ENCODE measurements at places on chromosomes 6 and 20.
A peak's percentile ranks its signal among the peaks of the same experiment; 100 is the strongest.

DNA sequence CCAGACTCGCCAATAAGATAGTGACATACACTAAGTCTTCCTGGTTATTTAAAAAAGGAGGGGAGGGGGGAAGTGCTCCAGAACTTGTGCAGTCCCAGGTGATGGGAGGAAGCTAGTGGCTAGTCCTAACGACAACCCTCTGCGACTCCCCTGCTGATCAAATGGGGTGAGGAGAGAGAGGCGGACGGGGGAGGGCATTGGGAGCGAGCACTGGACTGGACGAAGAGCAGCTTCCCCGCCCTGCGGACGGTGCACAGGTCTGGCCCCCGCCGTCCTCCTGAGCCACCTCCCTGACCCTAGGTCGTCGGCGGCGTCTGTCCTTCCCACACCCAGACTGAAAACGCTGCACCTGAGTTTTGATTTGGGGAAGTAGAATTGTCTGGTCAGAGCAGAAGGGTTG lies 2.2 kb upstream of the OLIG3 start:
- DNase-seq = no peak

GRCh38 chr20:24990810-24991252 lies 1.7 kb downstream of the APMAP start:
- DNase-seq = no peak

GRCh38 chr6:110965629-110966229 lies 7.2 kb downstream of the GTF3C6 start:
- no peak for DNase-seq

DNA sequence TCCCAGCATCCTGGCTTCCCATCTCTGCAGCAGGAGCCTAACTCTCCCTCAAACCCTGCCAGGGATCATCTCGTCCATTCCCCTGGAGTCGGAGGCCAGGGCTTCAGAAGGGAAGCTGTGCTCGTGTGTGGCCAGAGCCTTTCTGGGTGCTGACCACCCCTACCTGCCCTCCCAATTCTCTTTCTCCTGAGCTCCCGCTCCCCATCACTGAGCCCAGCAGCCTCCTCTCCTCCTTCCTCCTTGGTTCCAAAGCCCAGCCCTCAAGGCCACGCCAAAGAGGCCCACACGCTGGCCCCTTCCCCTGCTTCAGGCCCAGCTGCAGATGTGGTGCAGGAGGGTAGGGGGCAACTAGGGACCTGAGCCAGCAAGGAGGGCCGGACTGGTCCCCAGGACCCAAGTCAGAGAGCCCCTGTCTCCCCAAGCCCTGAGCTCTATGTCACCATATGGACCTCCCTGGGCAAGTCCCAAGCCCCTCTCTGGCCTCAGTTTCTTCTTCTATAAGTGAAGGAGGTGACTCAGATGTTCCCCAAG lies 1.3 kb downstream of the FAM83C start:
- no peak for DNase-seq

DNA sequence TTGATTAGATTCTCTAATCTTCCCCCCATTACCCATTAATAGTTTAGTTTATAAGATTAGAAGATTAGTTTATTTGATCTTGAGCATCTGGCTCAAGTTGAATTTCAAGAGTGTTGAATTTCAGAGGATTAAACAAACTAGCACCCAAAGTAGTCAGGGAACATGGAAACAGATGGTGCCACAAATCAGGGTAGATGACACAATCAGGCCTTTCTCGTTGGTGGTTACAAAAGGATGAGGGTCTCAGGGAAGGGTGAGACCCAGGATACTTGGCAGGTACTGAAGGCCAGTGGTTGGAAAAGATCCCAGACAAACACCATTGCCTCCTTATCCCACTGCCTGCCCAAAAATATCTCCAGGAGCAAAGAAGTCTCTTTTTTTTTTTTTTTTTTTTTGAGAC lies 29.5 kb upstream of the ADGRF1 start:
- DNase-seq = no peak

- no peak for DNase-seq
Measured at GRCh38 chr20:44448753-44449546, 26.7 kb upstream of the TTPAL start.

DNA sequence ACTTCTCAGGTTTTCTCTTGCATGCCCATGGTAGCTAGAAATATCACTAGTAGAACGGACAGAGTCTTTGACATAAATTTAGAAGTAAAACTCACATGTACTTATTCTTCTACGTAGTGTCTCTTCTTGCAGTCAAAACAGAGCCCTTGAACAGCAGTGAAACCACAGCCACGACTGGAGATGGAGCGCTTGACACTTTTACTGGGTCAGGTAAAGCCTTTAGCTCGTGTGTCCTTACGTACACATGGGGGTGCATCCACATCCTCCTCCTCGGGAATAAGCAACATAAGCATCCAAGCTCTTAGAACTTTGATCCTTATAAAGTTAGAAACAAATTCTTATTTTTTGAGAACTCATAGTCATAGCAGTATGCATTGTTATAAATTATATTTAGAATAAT lies 215.3 kb downstream of the EYA4 start:
- no peak for DNase-seq

DNA sequence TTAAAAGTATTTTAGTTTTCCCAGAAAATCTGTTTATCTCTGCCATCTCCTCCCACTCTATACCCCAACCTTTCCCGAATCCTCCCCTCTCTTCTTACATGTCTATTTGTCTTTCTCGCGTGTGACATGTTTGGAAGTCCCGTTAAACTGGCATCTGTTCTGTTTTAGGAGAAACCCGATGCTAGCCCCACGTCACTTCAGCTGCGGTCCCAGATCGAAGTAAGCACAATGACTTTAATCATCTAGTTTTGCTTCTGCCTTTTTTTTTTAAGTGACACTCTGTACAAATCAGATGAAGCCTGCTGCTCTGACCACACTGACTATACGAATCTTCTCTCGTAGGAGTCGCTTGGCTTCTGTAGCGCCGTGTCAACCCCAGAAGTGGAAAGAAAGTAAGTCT lies 97.4 kb downstream of the SASH1 start:
- DNase-seq = no peak

DNA sequence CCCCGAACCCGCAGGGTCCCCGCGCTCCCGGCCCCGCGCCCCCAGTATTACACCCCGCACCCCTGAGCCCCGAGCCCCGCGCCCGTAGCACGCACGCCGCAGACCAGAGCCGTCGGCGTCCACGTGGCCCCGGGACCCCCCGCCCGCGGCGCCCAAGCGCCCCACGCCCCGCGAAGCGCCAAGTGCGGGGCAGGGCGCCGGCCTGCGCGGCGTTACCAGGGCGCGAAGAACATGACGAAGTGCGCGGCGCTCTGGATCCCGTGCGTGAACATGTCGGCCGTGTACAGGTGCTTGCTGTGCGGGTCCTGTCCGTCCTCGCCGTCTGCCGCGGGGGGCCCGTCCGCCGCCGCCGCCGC lies 312 bp downstream of the TXNDC5 start:
- no peak for DNase-seq

GRCh38 chr6:85346196-85346595 lies 103.7 kb upstream of the NT5E start:
- DNase-seq = no peak

- DNase-seq = no peak
Measured at GRCh38 chr6:44468835-44469234, 81.3 kb downstream of the CDC5L start.

- no peak for DNase-seq
Measured at GRCh38 chr20:24959591-24960301, 10.7 kb downstream of the CST7 start.

DNA sequence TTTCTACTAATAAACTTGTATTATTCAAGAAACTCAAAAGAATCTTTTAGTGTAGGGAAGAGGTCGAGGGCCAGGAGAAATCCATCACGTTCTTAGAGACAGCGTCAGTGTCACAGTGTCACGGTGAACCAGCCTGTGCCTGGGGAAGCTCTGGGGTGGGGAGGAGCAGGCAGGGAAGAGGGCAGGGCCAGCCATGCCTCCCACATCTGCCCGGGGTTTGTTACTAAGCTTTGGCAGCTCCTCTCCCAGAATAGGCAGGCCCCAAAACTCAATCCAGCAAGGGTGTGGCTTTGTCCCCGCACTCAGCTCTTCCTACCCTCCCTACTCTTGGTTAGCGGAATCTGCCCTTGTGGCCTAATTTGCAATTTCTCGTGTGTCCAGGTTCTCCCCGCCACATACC lies 72.9 kb downstream of the TCP11 start:
- DNase-seq = no peak

- DNase-seq = no peak
Measured at GRCh38 chr6:45527210-45527609, 149.5 kb upstream of the SUPT3H start.

GRCh38 chr20:25017257-25017803 lies 24.8 kb upstream of the APMAP start:
- DNase-seq = no peak

DNA sequence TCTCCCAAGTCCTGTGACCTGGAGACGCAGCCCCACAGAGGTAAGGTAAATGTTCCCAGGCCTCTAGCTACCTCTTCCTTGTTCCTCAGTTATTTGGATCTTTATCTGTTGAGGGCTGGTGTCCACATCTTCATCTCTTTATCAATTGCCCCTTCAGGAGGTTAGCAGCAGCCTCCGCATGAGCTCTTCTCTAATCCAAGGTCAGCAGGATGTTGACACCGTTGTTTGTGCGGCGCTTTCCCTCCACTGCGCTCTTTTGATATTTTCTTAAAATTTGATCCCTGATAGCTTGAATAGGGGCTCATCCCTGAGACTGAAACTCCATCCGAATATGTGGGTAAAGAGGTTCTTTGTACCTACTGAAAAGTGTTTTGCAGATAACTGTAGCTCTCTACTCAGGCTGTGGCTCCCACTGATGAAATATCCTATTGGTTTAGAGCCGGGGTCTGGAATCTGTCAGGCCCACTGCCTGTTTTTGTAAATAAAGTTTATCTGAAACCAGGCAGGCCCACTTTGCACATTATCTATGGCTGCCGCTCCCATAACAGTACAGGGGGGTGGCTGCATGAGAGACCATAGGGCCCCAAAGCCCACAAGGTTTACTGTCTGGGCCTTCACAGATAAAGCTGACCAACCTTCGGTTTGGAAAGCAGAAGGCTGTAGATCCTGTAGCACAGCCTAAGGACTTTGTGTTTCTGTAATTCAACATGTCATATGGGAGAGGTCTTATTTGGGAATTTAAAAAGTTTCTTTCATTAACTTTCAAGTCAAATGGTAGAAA lies 362.6 kb downstream of the QKI start:
- DNase-seq = no peak

- DNase-seq = no peak
Measured at GRCh38 chr6:8574311-8574710, 139.0 kb upstream of the SLC35B3 start.

- peak; percentile 9 for DNase-seq
Measured at GRCh38 chr6:53263917-53264316, 84.8 kb downstream of the ELOVL5 start.

- no peak for DNase-seq
Measured at GRCh38 chr6:30928677-30929076, 3.3 kb downstream of the SFTA2 start.

- DNase-seq = no peak
Measured at GRCh38 chr20:8132484-8133309, 631 bp downstream of the PLCB1 start.

DNA sequence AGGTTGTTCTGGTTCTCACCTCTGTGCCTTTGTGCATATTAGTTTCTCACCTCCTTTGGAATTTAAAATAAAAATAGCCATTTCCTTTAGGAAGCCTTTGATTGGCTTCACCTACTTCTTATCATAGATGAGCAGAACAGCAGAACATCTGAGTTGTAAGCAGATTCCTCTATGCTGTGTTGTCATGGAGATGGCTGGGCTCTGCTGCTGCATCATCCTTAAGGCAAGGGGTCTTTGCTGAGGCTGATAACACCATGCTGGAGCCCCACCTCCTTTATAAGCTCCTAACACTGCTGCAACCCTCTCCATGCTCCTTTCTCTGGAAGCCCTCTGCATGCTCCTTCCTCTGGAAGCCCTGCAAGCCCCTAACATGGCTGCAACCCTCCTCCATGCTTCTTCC lies 276.5 kb upstream of the TCF21 start:
- DNase-seq = no peak

GRCh38 chr20:2919518-2920245 lies 46.4 kb downstream of the PTPRA start:
- no peak for DNase-seq

GRCh38 chr6:170049641-170050561 lies 241.0 kb downstream of the DLL1 start:
- DNase-seq = peak; percentile 56

GRCh38 chr20:22374678-22375590 lies 209.4 kb downstream of the FOXA2 start:
- no peak for DNase-seq

DNA sequence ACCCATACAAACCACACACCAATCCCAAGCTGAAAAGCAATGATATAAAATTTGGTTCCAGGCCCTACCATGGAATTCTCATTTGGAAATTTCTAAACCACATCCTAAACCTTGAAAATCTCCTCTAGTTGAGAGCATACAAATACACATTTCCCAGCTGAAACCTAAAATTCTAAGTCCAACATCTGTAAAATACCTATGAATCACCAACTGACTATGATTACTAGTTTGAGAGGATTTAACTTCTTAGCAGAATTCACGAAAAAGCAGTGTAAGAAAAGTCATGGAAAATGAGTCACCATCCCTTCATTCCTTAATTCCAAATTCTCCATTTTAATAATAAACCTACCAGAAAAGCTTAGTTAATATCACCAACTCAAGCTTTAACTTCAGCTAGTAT lies 15.4 kb downstream of the RANBP9 start:
- peak; percentile 80 for DNase-seq

GRCh38 chr6:120990866-120991265 lies 343.4 kb downstream of the TBC1D32 start:
- DNase-seq = no peak

- DNase-seq = no peak
Measured at GRCh38 chr6:13709689-13710551, 1.7 kb downstream of the RANBP9 start.

Measured in HS-5 (cell line).